Choroid plexus epithelial cell (primary cell): ENCODE measurements at places on chromosomes 13 and 19.

DNA sequence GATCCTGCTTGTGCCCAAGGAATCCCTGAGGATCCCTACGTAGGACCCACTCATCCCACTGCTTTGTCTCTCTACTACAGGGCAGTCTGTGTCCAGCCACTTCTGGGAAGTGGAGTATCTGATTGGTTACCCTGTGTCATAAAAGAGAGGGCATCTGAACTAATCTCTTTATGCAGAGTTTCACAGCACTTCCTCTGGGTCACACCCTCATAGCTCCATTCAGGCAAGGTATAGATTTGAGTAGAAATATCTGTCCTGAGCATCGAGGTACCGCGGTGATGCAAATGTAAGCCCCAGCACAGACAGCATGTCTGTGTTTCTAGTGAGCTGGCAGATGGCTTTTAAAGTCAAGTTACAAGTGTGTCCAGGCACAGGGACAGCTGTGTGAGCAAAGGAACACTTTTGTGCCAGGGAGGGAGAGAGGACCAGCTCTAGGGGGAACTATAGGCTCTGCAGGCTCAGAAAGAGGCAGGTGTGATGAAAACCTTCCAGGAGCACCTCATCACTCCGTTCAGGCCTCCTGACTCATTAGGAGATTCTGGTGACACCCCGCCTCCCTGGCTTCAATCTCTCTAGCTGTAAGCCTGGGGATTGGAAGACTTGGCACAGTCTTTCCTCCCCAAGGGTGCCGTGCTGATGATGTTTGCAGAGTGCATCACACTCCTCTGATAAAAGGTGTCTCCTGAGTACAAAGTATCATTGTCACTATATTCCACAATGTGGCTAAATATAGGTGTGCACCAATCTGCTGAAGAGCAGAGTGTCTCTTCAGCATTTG is 84.3 kb upstream of the UBL3 start:
- DNase-seq, result no peak

DNA sequence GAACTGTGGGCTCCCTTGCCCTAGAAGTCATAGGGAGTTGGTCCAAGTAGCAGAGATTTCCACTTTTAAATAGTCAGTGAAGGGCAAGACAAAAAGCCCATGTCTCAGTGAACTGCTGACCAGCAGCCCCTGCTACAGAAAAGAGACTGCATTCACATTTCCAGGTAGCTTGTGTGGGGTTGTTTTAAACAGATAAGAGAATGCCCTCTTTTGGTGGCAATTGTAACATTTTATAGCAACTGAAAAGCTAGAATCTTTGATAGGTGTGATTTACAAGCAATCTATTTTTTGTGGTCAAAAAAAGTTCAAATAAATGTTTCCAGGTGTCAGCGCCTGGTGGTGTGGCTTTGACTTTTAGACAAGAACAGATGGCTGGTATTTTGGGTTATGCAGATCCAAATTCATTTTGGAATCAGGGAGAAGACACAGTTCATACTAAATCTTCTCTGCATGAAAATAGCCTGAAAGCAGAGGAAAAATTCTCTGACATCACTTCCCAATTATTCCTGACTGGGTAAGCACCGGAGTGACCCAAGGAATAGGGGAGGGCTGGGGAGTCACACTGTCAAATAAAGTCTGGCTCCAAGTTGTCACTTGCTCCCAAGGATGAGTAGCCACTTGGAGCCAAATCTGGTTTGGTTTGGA is 26.2 kb upstream of the GPR12 start:
- no peak for DNase-seq

GRCh38 chr13:33994826-33995502 is 177.0 kb downstream of the RFC3 start:
- no peak for DNase-seq

DNA sequence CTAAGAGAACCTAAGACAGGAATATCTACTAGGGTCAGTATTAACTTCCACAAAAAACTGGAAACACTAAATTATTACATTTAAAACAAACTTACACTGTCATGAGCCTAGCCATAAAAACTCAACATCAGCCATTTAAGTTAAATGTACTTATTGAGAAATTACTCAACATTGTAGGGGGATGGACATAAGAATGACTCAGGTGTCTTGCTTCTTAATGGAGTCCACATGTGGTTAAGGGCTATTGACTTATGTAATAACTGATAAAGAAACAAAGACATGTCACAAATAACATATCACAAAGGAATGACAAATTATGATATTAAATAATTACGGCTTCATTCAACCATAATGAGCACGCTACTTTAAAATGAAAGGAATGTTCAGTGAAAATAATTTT is 36.2 kb downstream of the CLDN10 start:
- peak; percentile 30 for DNase-seq

DNA sequence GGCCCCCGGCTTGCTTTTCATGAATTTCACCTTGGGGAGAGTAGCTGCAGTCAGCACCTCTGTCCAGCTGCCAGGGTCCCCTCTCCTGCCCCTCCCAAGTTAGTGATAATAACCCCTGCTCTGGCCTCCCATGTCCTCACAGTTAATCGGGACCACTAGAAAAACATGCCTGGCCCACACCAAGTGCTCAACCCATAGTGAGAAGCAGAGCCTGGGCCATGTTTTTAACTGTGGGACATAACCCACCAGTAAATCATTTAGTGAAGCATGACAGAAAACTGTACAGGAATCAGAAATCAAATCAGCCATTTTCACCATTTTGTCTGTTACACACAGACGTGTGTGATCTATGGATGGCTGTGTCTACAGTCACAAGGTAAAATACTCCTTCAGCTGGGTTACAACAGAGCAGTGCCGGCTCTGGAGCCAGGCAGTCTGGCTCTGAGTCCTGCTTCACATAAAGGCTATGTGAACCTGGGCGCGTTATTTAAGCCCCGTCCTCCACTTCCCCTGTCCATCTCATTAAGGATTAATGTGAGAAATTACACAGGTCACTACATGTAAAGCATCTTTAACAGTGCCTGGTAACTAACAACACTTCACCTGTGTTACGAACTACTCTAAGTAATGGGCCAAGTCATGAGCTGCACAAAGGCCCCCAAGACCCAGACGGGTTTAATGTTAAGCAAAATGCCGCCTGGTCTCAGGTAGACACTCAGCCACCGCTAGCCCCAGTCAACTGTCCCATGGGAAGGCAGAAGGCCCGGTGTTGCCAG is 7.6 kb upstream of the ECH1 start:
- DNase-seq, result no peak

GRCh38 chr19:39518975-39519374 is 4.0 kb downstream of the SELENOV start:
- no peak for DNase-seq

DNA sequence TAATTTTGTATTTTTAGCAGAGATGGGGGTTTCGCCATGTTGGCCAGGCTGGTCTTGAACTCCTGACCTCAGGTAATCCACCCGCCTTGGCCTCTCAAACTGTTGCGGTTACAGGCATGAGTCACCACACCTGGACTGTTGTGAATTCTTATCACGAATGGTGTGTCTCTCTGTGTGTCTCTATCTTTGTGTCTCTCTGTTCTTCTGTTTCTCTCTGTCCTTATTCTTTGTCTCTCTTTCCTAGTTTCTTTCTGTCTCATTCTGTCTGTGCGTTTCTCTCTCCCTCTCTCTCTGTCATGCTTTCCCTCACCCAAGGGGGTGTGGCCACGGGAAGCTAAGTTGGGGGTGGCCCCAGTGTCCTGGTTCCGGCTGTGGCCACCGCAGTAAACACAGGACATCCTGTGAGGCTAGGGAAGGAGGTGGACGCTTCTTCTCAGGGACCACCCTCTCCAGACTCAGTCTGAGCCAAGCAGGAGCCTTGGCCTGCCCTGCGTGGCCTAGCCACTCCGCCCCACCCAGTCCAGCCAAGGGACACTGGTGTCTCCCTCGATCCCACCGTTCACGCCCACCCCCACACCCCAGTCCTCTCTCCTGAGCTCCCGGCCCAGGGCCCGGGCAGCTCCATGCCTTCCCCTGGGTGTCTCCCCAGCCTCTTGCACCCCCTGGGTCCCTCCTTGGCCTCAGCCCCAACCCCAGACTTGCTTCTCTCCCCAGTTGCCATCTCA is 3.9 kb upstream of the PRX start:
- DNase-seq, result peak; percentile 12

- no peak for DNase-seq
Observed at GRCh38 chr13:74361274-74361673, 227.1 kb upstream of the KLF12 start.

- peak; percentile 73 for DNase-seq
Observed at GRCh38 chr19:1856698-1857603, 6.4 kb downstream of the KLF16 start.

- peak; percentile 91 for DNase-seq
Observed at GRCh38 chr13:75368167-75368566, 113.8 kb downstream of the TBC1D4 start.

DNA sequence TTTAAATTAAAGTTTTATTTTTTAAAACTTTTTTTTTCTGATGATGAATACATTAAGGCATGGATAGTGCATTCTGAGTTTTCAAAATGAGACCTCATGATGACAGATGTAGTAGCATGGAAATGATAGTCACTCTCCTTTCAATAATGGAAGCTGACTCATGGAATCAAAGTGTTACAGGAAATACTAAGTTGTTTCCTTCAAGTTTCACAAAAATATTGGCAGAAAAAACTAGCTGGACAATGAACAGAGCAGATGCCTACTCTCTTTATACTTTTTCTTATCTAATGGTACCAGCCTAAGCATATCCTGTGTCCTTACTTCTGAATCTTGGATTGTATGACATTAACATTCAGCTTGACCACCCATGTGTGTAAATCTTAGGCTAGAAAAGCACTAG is 1337.3 kb downstream of the PCDH9 start:
- no peak for DNase-seq

DNA sequence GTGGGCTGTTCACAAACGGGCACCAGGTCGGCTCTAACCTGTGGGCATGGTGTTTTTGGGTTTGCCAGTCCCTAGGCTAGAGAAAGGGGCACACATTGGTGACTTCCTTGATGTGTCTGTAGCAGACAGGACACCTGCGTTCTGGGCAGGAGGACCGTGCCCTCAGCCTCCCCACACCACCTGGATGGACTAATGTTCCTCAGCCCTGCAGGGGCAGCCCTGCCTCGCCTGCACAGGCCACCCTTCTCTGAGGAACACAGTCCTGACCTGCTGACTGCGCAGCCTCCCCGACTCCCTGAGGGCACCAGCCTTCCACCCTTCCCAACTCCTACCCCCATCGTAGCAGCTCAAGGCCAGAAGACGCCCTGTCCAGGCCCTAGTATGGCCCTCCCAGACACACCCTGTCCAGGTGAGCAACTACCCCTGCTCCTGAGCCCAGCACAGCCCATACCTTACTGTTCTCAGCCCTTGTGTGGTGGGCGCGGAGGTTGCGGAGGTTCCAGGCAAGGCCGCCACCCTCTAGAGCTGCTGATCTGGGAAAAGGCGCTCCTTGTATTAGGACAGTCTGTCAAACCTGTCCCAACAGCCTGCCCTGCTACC is 55.7 kb downstream of the GGACT start:
- DNase-seq, result no peak

GRCh38 chr19:38395381-38396114 is 7.1 kb downstream of the SPRED3 start:
- DNase-seq, result no peak

GRCh38 chr19:1017115-1017905 is 3.6 kb downstream of the TMEM259 start:
- no peak for DNase-seq
